ENCODE measurements at places on chromosomes 5 and 9.

- no peak for DNase-seq
- H3K27me3 ChIP-seq, result no peaks in the 10 kb centered on the region
- H3K27ac ChIP-seq, result no peak overlapping the region
- no peaks in the 10 kb centered on the region for H3K36me3 ChIP-seq
Measured at GRCh38 chr5:134188092-134188491, 11.3 kb upstream of the SKP1 start.

- no peaks in the 10 kb centered on the region for H3K4me1 ChIP-seq
- peaks cover 5% of the 10 kb centered on the region for H3K27me3 ChIP-seq
- H3K4me3 ChIP-seq, result no peak overlapping the region
- DNase-seq, result no peak
- H3K27ac ChIP-seq, result no peak overlapping the region
- H3K36me3 ChIP-seq, result no peaks in the 10 kb centered on the region
Measured at GRCh38 chr5:112583166-112583565, 154.5 kb upstream of the APC start.

DNA sequence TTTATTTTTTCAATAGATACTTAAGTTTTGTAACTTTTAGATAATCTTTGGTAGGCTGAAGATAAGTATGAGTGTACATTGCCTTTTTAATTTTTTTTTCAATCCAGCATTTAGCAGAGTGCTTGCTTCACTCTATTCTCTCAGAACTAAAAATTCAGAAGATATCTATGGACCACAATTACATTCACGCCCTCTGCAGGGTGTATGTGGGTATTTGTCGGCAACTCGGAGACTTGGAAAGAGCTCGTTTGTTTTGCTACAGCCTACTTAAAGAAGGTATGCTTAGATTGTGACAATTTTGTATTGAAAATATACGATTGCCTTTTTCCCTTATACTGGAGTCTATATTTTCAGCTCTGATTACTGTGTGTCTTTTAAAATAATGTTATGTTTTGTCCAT is 43.8 kb downstream of the ICE1 start:
- H3K4me1 ChIP-seq, result no peaks in the 10 kb centered on the region
- no peak overlapping the region for H3K4me3 ChIP-seq
- H3K36me3 ChIP-seq, result peaks cover 78% of the 10 kb centered on the region

DNA sequence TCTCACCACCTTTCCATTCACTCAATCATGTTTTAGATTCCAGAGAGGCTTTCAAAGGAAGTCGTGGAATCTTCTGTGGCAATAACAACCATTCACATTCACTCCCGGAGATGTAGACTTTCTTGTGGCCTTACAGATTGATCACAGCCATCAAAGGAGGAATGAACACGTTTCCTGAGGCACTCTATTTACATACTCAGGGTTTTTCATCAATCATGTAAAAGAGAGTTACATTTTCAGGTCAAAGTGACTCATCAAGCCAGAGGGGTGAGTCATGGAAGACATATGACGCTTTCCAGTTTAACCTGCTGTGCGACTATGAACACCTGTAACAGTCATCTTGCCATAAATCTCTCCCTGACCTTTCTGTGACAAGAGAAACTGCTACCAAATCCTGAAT is 39.3 kb upstream of the RAD23B start:
- no peaks in the 10 kb centered on the region for H3K36me3 ChIP-seq
- peaks cover 17% of the 10 kb centered on the region for H3K4me1 ChIP-seq
- peak overlapping the region; percentile 1 for H3K27ac ChIP-seq
- DNase-seq, result no peak

DNA sequence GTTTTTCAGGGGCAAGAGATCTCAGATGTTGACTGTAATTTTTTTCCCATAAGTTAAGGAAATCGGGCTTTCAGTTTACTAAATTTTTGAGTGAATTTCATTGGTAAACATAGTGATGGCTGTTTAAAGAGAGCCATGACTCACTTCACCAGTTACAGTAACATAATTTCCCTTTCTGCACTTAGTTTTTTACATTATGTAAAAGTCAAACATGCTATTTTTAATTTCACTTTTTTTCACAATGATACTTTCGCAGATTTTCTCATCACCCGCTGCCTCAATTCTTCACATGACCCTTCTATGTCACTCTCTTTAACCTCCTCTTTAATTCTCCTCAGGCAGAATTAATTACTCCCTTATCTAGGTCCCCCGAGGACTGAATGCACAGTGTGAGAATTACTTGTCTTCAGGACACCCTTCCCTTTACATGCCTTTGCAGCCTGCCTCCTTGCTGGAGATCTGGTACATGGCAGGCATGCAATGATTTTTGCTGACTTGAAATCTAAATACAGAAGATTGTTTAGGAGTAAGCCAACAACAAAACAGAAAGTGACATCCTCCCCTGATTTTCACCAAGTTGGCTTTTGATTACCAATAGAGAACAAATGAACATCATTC is 217.5 kb upstream of the S1PR3 start:
- H3K27ac ChIP-seq, result no peak overlapping the region
- H3K27me3 ChIP-seq, result peaks cover 16% of the 10 kb centered on the region

DNA sequence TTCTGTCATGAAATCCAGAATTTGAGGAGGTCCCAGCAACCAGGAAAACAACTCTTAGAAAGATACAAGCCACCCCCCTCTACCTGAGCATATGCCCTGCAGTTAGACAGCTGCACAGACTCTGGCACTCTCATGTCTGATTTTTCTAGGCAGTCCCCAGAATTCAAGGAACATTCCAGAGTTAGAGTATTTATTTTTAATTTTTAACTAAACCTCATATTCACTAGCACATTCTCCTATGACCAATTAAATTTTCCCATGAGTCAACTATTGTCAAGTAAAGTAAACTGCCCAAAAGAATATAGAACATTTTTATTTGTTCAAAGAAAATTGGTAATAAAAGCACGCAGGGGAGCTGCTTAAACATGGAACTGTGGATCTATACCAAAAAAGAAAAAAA is 490.5 kb upstream of the SEMA6A start:
- no peaks in the 10 kb centered on the region for H3K4me1 ChIP-seq
- no peak for DNase-seq
- no peaks in the 10 kb centered on the region for H3K36me3 ChIP-seq
- no peak overlapping the region for H3K4me3 ChIP-seq
- no peaks in the 10 kb centered on the region for H3K27me3 ChIP-seq

GRCh38 chr5:104080646-104081175 is 518.1 kb upstream of the NUDT12 start:
- no peak for DNase-seq
- no peaks in the 10 kb centered on the region for H3K36me3 ChIP-seq
- no peaks in the 10 kb centered on the region for H3K4me1 ChIP-seq
- H3K27ac ChIP-seq, result no peak overlapping the region
- no peaks in the 10 kb centered on the region for H3K27me3 ChIP-seq
- no peak overlapping the region for H3K4me3 ChIP-seq

GRCh38 chr9:97919217-97919813 is 3.0 kb downstream of the TRMO start:
- peaks cover 22% of the 10 kb centered on the region for H3K36me3 ChIP-seq
- no peak for DNase-seq
- peak overlapping the region; percentile 86 for H3K4me3 ChIP-seq
- H3K27me3 ChIP-seq, result no peaks in the 10 kb centered on the region

DNA sequence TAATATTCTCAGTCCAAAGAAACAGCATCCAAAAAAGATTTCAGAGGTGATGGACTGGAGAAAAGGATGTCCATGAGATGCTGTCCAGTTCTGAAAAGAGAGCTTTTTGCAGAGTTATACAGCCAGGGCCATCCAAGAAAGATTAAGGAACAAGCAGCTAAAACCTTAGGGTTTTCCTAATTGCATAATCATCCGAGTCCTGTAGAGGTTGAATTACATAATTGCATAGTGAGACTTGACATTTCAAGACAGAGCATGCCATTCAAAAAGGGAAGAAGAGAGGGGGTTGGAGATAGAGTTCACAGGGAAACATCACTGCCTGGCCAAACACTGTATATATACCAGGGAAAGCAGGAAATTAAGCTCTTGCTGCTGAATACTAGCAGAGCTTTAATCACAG is 1729.2 kb upstream of the WWC1 start:
- H3K4me3 ChIP-seq, result no peak overlapping the region
- peaks cover 3% of the 10 kb centered on the region for H3K36me3 ChIP-seq
- DNase-seq, result no peak
- H3K27ac ChIP-seq, result no peak overlapping the region
- H3K4me1 ChIP-seq, result no peaks in the 10 kb centered on the region

DNA sequence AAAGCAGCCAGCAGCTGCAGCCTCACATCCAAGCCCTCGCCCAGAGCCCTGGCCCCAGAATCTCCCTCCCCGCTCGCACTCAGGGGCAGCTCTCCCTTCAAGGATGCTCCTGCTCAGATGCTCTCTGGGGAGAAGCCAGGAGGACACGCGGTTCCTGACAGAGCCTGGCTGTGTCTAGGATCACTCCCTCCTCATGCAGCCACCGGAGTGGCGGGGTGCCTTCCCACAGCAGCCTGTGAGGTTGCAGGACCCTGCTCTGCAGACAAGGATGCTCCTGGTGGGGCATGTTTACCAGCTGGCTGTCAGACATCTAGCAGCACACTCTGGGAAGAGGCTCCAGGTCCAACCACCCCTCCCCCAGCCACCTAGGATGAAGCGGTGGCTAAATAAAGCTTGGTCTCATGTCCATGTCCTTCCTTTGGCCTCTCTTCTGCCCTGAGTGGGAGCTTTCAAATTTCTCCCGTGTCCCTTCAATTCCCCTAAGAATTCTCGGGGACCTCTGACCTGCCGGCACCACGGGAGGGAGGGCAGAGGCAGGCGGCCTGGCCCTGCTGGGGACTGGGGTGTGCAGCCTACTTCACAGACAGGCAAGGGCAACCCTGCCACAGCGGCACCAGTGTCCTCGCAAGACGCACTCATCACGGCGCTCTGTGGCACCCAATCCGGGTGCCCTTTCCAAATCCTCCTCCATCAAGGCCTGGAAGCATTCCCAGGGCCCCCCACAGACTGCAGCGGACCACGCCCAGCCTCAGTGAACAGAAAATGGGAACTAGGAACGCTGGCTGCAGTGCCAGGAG is 88.3 kb upstream of the SARDH start:
- H3K4me3 ChIP-seq, result no peak overlapping the region
- H3K36me3 ChIP-seq, result no peaks in the 10 kb centered on the region
- H3K27ac ChIP-seq, result no peak overlapping the region
- H3K27me3 ChIP-seq, result no peaks in the 10 kb centered on the region

DNA sequence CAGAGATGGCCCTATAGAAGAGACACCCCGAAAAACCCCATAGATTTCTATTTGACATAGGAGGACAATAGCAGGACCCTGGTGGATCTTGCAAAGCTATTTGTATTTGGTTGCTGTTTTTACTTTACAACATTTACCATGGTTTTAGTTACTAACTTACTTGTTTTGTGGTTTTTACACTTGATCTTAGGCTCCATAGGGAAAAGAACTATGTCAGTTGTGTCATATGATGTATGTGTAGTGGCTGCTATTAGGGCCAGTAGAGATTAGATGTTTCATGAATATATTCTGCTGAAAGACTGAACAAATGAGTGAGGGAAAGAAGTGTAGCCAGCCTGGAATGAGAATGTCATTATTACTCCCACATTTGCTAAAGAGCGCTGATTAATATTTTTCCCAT is 388.1 kb downstream of the SEMA5A start:
- no peaks in the 10 kb centered on the region for H3K36me3 ChIP-seq
- H3K27me3 ChIP-seq, result peaks cover 7% of the 10 kb centered on the region
- no peak overlapping the region for H3K4me3 ChIP-seq
- no peaks in the 10 kb centered on the region for H3K4me1 ChIP-seq

- no peak overlapping the region for H3K27ac ChIP-seq
- DNase-seq, result no peak
- H3K27me3 ChIP-seq, result peaks cover 32% of the 10 kb centered on the region
- H3K36me3 ChIP-seq, result peaks cover 7% of the 10 kb centered on the region
Measured at GRCh38 chr5:175870820-175871447, 444 bp upstream of the CPLX2 start.

DNA sequence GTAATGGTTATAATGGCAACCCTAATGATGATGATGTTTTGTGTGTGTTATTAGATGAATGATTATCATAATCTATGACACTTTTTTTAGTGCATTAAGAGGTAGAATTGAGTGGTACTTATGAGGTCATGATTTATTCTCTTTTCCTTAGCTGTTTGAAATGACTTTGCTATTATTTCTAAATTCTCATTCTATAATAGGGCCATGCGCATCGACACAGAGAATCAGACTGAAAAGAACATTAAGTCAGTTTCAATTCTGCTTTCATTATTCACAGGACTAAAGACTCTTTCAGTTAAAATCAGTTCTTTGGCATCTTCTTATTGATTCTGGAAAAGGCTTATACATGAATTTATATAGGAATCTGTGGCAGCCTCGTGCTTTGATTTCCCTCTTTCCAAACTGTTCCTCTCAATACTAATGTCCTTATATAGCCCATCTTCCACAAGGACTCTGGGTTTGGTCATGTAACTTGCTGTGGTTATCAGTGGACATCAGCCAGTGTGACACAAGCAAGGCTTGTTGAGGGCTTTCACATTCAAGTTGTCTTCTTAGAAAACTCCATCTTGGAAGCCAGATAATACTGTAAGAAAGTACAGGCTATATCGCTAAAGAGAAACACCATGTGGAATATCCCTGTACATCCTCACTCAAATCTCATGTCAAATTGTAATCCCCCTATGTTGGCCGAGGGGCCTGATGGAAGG is 140.3 kb upstream of the CHD1 start:
- H3K4me1 ChIP-seq, result peaks cover under 1% of the 10 kb centered on the region
- no peak for DNase-seq
- no peaks in the 10 kb centered on the region for H3K27me3 ChIP-seq
- peaks cover 7% of the 10 kb centered on the region for H3K36me3 ChIP-seq
- no peak overlapping the region for H3K27ac ChIP-seq
- H3K4me3 ChIP-seq, result no peak overlapping the region
